ENCODE measurements at places on chromosomes 16 and 17. TPM values are rescaled to one million over a fixed set of nuclear protein-coding genes. Genes with fewer than 3 reads are reported as not detected.
A peak's percentile ranks its signal among the peaks of the same experiment; 100 is the strongest.

DNA sequence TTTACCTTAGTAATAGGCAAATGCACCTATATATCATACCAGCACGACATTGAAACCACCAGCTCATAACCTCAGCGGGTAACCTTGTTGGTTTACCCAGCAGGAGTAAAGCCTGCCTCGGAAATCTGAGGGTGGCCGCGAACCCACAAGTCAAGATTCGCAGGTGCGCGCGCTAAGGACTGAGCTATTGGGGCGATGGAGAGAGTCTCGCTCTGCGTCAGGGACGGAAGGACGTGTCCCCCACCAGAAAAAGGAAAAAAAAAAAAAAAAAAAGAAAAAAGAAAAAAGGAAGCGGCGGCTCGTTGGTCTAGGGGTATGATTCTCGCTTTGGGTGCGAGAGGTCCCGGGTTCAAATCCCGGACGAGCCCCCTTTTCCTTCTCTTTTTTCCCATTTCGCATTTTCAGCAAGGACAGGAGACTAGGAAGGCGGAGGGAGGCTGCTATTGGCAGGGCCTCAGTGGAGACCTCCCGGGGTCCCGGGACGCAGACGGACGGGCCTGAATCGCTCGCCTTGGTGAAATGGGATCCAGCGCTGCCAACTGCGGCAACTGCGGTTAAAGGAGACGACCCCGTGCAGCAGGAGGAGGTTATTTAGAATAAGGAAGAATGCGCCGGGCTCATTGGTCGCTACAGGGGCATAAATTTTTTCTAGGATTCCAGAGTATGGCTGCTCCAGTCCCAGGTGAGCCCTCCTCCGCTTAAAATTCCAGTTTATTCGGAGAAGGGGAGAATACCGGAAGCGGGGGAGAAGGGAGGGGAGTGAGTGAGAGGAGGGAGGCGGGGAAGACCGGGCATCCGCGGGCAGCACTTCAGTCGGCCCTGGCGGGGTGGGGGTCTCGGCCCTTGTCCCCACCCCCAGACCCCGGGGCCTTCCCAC is at the start of gene OR1F1:
Gene OR1F1, plus strand, starts transcription at position 407 of the 877 bp plus-strand sequence.
- H3K4me1 ChIP-seq = peaks cover 23% of the 10 kb centered on the region
- H3K4me3 ChIP-seq = peak within 1 kb of the TSS; percentile 51
- no peaks in the 10 kb centered on the region for H3K27me3 ChIP-seq

Gene TNFRSF13B
- not detected for polyA plus RNA-seq

- H3K36me3 ChIP-seq = no peaks in the 10 kb centered on the region
- peak; percentile 86 for DNase-seq
- peak overlapping the region; percentile 85 for H3K4me3 ChIP-seq
- no peaks in the 10 kb centered on the region for H3K27me3 ChIP-seq
Measured at GRCh38 chr16:67521095-67521804, 7.4 kb upstream of the RIPOR1 start.

Gene PIMREG
- polyA plus RNA-seq = 7.5 TPM

- no peaks in the 10 kb centered on the region for H3K36me3 ChIP-seq
- H3K4me1 ChIP-seq = peaks cover 33% of the 10 kb centered on the region
- H3K4me3 ChIP-seq = no peak overlapping the region
- no peak for DNase-seq
- H3K27me3 ChIP-seq = no peaks in the 10 kb centered on the region
Measured at GRCh38 chr17:17028878-17029535, 13.2 kb upstream of the MPRIP start.

GRCh38 chr16:76278086-76278485 is 885 bp downstream of the CNTNAP4 start:
- H3K4me3 ChIP-seq = no peak overlapping the region
- no peaks in the 10 kb centered on the region for H3K36me3 ChIP-seq
- no peak for DNase-seq
- no peak overlapping the region for H3K27ac ChIP-seq
- no peaks in the 10 kb centered on the region for H3K27me3 ChIP-seq
- no peaks in the 10 kb centered on the region for H3K4me1 ChIP-seq

Gene SLC52A1
- 0.21 TPM for polyA plus RNA-seq

DNA sequence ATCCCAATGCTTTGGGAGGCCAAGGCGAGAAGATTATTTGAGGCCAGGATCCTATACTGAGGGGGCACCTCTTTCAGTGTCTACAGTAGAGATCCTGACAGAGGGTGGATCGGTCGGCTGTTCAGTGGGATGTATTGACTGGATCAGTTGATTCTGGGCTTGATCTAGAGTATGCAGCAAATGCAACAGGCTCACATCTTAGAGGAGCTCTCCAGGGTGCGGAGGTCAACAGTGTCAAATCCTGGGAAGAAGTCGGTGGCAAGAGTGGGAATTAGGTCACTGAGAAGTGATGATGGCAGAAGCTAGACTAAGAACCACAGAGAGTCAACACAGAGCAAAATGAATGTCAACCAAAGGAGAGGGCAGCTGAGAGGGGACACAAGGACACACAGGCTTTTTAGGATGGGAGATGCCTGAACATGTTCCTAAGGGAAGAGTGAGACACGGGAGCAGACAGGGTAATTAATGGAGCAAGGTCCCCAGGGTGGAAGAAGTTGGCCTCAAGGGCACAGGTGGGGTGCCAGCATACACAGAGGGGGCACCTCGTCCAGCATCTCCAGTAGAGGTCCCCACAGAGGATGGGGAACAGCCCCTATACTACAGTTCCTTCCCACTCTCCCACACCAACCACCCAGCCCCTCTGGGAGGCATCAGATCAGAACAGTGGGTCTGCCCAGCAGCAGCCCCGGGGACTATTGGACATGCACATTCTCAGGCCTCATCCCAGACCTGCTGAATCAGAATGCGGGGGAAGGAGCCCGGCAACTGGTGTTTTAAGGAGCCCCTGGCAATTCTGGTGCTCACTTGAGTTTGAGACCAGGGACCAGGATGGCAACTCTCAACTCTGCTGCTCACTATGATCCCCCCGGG is 10.0 kb upstream of the CYTH1 start:
- DNase-seq = no peak
- no peak overlapping the region for H3K27ac ChIP-seq
- H3K4me1 ChIP-seq = peaks cover 24% of the 10 kb centered on the region
- no peak overlapping the region for H3K4me3 ChIP-seq
- peaks cover 30% of the 10 kb centered on the region for H3K36me3 ChIP-seq

DNA sequence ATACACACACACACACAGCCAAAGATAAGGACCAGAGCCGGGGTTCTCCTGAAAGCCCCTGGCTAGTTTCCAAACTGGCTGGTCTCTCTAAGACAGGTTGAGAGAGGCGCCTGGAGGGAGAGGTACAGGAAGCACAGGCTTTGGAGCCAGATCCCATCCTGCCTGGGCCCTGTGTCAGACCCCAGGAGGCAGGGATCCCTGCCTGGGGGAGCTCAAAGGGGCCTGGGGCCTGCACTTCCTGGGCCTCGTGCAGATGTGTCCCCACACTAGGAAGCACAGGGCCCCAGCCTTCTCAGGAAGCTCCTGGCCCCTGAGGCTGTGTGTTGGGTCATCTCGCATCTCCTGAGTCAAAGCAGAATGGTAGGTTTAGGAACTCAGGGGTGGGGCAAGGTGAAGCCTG is 16.0 kb downstream of the SLC5A10 start:
- no peak for DNase-seq
- H3K4me3 ChIP-seq = no peak overlapping the region
- peaks cover 38% of the 10 kb centered on the region for H3K4me1 ChIP-seq
- peaks cover 14% of the 10 kb centered on the region for H3K36me3 ChIP-seq

DNA sequence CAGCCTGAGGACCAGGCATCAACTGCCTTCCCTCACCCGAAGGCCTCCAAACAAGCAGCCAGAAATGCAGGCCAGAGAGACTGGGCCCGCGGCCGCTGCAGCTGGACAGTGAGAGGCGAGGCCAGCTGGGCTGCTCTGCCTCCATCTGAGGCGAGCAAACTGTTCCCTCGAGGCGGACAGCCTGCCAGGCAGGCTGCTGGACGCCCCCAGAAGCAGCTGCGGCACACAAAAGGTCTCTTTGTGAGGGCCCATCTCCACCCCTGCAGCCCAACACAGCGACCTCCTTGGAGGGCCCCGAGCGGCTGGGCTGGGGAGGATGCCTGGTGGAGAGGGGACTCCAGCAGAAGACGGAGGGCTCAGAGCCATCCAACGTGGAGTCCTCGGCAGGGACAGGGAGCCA is 4.7 kb downstream of the CORO7 start:
- DNase-seq = no peak
- H3K36me3 ChIP-seq = peaks cover 16% of the 10 kb centered on the region
- no peaks in the 10 kb centered on the region for H3K27me3 ChIP-seq
- peaks cover 14% of the 10 kb centered on the region for H3K4me1 ChIP-seq
- no peak overlapping the region for H3K4me3 ChIP-seq

Gene NLRC3
- polyA plus RNA-seq = not detected

- H3K36me3 ChIP-seq = peaks cover 10% of the 10 kb centered on the region
- peaks cover 23% of the 10 kb centered on the region for H3K4me1 ChIP-seq
- no peak for DNase-seq
Measured at GRCh38 chr16:58119509-58119845, 9.7 kb downstream of the CFAP20 start.

Gene ITGAL
- polyA plus RNA-seq = not detected

DNA sequence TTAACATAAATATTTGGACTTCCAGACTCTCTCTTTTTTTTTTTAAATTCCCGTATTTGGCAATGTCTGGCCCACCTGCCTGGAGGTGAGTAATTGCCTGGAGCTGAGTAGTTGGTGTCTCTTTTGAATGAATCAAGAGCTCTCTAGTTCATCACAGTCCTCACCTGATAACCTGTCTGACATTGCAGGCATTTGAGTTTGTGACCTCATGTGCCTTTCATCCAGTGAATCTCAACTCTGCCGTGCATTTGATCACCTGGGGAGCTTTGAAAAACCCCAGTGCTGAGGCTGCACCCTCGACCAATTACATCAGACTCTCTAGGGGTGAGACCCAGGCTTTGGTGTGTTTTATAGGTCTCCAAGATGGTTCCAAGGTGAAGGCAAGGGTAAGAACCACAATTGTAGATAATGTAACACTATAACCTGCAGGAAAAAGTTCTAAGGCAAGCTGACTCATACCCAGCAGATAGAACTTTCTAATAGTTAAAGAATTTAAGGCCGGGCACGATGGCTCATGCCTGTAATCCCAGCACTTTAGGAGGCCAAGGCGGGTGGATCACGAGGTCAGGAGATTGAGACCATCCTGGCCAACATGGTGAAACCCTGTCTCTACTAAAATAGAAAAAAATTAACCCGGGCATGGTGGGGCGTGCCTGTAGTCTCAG is 24.5 kb upstream of the HS3ST2 start:
- peak; percentile 48 for DNase-seq
- H3K27ac ChIP-seq = peak overlapping the region; percentile 90
- no peaks in the 10 kb centered on the region for H3K36me3 ChIP-seq
- H3K4me1 ChIP-seq = peaks cover 28% of the 10 kb centered on the region
- H3K4me3 ChIP-seq = no peak overlapping the region

DNA sequence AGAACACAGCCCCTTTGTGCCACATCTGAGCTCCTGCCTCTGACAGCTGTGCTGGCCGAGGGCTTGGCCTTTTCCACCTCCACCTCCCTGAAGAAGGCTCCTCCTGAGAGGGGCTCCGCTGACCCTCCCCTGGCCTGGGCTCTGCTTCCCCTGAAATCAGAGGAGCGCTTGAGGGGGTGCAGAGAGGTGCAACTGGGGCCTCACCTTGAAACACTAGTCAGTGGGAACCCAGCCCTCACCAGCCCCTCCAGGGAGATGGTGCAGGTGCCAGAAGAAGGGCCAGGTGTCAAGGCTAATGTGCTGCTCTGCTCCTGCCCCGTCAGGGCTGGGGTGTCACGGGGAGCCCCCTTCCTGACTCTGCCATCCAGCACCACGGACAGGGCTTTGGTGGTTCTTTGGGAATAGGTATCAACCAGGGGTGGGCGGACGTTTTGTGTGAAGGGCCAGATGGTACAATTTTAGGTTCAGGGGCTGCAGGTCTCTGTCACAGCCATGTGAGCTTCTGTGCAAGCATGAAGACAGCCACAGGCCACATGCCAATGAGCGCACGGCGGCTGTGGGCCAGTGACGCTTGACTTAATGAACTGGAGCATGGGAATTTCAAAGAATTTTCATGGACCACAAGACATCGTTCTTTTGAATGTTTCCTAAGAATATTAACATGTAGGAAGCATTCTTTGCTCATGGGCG is 2.1 kb upstream of the ZG16B start:
- peaks cover 64% of the 10 kb centered on the region for H3K27me3 ChIP-seq
- peaks cover 13% of the 10 kb centered on the region for H3K4me1 ChIP-seq
- H3K36me3 ChIP-seq = no peaks in the 10 kb centered on the region
- DNase-seq = no peak

DNA sequence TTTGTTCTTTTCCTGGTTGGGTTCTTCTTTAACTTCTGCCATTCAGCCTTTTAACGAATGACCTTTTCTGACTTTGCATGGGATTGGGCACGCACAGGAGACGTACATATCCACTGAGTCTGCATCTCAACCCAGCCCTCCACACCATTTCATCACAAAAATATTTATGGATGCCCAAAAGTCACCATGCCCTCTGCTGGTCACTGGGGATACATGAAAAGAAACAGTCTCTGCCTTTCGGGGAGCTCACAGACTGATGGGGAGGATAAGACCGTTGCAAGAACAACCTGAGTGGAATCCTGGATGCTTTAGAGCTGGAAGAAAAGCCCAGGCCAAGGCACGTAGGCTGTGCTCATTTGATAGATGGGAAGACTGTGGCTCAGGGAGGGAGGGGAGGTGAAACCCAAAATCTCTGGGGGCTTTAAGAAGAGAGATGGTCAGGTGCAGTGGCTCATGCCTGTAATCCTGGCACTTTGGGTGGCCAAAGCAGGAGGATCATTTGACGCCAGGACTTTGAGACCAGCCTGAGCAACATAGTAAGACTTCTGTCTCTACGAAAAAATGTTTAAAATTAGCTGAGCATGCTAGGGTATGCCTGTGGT is 7.9 kb upstream of the MT2A start:
- H3K4me1 ChIP-seq = peaks cover 7% of the 10 kb centered on the region
- no peak overlapping the region for H3K27ac ChIP-seq
- no peak overlapping the region for H3K4me3 ChIP-seq
- H3K36me3 ChIP-seq = no peaks in the 10 kb centered on the region
- no peaks in the 10 kb centered on the region for H3K27me3 ChIP-seq

DNA sequence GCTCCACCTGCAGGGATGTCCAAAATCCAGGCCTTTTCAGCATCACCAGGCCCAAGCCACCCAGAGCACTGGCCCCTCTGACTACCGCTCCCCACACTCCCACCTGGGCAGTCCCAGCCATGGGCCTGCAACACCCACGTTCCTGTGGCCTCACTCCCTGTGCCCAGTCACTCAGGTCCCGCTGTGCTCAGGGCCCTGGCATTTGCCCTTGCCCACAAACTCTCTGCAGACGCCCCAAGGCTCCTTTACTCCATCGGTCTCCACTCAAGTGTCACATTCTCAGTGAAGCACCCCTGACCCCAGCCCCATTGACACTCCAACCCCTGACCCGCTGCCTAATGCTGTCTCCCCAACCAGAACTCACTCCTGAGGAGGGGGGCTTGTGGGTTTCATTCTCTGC is 23.6 kb downstream of the MPG start:
- DNase-seq = no peak
- peaks cover 22% of the 10 kb centered on the region for H3K36me3 ChIP-seq
- no peak overlapping the region for H3K4me3 ChIP-seq
- H3K27ac ChIP-seq = no peak overlapping the region

Data from keratinocyte (primary cell).